CD4-positive, alpha-beta T cell treated with Interleukin-21 for 1 hour (primary cell): ENCODE measurements at places on chromosomes 4 and X.

GRCh38 chr4:138028923-138029322 lies 213.2 kb downstream of the SLC7A11 start:
- no peak for DNase-seq

- no peak for DNase-seq
These were observed 228.4 kb downstream of the SPANXN1 start for GRCh38 chrX:145475725-145476124.

DNA sequence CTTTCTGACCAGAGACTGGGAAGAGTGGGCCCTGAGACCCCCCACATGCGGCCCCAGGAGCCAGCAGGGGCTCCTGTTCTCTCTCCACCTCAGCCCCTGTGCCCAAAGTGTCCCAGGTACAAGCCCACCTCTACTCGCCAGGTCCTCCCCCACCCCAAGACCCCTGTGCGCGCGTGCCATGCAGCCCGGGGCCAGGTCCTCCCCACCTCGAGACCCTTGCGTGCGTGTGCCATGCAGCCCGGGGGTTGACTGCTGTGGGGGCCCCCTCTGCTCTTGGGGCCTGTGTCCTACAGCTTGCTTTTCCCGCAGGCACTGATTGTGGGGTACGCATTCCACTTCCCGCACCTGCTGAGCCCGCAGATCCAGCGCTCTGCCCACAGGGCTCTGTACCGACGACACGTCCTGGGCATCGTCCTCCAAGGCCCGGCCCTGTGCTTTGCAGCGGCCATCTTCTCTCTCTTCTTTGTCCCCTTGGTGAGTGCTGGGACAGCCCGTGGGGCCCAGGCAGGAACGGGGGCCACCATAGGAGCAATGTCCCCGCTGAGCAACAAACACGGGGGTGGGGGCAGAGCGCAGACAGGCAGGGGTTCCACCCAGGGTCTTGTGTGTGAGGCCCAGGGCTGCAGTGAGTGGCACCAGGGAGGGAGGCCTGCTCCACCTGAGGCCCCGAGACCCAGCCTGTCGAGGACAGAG lies 20.3 kb downstream of the DGKQ start:
- no peak for DNase-seq

DNA sequence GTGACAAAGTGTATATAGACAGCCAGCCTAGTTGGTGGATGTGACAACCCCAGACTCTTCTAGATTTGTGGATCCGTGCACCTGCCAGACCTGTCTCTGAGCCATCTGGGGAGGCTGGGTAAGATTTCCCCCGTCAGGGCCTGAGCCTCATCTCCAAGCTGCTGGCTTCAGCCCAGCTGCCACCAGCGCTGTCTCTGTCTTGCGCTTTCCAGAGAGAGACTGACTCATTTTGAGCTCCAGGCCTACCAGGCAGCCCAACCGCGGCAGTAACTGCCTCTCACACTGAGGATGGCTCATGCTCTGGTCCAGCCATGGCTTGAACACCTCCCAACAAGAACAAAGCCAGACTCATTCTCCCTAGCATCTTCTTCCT lies 26.4 kb downstream of the NOP14 start:
- peak; percentile 35 for DNase-seq

DNA sequence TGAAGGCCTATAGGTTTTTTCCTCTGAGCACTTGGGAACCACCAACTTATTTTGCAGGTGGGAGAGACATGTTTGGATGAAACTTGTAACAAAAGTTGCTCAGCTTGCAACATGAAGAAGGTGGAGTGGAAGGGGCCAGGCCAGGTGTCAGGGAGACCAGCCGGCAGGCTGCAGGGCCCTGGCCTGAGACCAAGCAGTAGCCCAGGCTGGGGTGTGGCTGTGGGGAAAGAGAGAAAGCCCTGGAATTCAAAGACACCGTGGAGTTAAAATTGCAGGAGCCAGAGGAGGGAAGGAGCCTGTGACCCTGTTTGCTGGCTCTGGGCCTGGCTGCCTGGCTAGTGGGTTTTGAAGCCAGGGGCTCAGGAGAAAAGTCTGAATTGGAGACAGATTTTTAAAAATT lies 43.4 kb downstream of the EFNB1 start:
- DNase-seq: no peak

DNA sequence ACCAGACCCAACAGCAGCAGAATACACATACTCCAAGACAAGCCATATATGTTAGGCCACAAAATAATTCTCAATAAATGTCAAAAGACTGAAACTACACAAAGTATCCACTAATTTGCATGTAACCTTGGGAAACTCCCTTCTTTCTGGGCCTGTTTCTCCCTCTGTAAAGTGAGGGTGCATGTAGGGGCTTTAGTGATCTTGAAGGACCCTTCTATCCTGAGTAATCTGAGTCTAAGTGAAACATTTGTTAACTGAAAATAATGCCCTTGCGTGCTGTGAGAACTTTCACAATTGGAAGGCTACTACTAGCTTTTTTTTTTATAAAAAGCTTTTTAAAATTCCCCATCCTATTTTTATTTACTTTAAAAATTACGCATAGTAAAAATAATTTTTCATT lies 125.2 kb downstream of the NEXMIF start:
- DNase-seq: no peak

GRCh38 chr4:124343661-124344171 lies 368.8 kb downstream of the ANKRD50 start:
- DNase-seq: no peak

DNA sequence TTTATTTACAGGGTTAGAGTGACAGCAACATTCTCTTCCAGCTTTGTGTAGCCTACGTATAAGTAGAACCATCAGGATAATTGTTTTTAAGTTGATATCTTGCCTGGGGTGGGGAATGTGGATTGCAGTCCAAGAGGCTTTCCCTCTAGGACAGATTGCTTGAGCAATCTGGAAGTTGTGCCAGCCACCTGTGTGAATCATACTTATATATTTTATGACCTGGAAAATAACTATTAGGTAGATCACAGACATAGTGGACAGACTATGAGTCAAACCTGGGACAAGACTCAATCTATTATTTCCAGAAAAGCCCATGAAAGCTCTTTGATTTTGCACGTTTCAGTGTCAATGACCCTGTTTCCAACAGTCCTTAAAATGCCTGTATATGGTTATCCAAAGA lies 98.9 kb downstream of the TLL1 start:
- no peak for DNase-seq

- no peak for DNase-seq
These were observed 10.8 kb upstream of the HADH start for GRCh38 chr4:107978716-107979451.

DNA sequence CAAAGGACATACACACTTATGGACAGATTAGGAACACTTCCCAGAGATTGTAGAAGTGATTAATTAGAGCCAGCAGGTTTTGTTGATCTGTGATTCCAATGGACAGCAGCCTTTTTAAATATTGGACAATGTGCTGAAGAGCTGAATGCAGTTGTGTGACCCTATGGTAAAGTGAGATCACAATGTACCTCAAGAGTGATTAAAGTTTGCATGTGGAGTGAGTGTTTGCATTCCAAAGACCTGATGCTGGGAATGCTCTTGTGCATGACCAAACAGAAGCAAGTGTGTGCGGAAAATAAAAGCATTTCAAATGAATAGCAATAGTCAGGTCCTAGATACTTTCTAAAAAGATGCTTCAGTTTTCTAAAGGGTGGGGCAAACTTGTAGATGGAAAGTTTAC lies 154.1 kb downstream of the BANK1 start:
- no peak for DNase-seq

GRCh38 chrX:137747244-137748043 lies 181.5 kb downstream of the ZIC3 start:
- DNase-seq: no peak

GRCh38 chr4:1488357-1488756 lies 82.1 kb upstream of the NKX1-1 start:
- DNase-seq: no peak

- no peak for DNase-seq
These were observed 28.5 kb upstream of the FGF5 start for GRCh38 chr4:80237992-80238391.

- no peak for DNase-seq
These were observed 54.4 kb downstream of the KIT start for GRCh38 chr4:54712206-54712605.

DNA sequence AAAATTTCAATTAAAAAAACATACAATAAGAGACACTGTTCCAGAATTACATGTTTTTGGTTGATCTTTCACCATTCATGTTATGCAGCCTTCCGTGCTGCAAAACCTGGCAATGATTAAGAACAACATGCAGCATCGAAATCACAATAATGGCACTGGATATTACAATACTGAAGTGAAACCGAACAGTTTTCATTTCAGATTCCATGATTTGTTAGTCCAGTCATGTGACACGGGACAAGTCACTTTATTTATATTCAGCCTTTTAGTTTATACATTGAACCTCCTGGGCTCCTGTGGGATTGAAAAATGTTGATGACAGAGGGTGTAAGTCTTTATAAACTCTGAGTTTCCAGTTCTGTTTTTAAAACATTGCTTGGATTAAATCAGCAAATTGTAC lies 142.5 kb upstream of the TTC29 start:
- DNase-seq: no peak

- DNase-seq: no peak
These were observed 2.1 kb upstream of the ZMYM3 start for GRCh38 chrX:71256051-71256450.

- DNase-seq: no peak
These were observed 73.6 kb downstream of the DCK start for GRCh38 chr4:71066737-71067716.

- DNase-seq: no peak
These were observed 37.8 kb downstream of the PHKA2 start for GRCh38 chrX:18946157-18946556.

GRCh38 chr4:88821522-88821921 lies 123.9 kb upstream of the NAP1L5 start:
- DNase-seq: no peak

- no peak for DNase-seq
These were observed 2.9 kb downstream of the ARHGAP4 start for GRCh38 chrX:153922932-153923857.

DNA sequence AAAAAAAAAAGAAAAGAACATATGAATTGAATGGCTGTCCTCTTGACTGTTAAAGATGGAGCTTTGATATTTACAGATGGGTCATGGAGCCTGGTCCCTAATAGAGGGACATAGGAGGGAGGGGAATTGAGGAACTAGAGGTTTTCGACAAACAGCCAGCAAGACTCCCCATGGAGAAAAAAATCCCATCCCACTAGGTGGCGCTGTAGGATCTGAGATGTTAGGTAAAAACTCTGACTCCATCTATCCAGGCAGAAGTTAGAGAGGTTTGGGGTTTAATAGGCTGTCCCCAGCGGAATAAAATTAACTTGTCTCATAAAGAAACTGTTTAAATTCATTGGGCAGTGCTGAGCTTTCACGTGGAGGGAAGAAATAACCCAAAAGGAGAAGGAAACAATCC lies 45.9 kb downstream of the HMGB2 start:
- peak; percentile 63 for DNase-seq

DNA sequence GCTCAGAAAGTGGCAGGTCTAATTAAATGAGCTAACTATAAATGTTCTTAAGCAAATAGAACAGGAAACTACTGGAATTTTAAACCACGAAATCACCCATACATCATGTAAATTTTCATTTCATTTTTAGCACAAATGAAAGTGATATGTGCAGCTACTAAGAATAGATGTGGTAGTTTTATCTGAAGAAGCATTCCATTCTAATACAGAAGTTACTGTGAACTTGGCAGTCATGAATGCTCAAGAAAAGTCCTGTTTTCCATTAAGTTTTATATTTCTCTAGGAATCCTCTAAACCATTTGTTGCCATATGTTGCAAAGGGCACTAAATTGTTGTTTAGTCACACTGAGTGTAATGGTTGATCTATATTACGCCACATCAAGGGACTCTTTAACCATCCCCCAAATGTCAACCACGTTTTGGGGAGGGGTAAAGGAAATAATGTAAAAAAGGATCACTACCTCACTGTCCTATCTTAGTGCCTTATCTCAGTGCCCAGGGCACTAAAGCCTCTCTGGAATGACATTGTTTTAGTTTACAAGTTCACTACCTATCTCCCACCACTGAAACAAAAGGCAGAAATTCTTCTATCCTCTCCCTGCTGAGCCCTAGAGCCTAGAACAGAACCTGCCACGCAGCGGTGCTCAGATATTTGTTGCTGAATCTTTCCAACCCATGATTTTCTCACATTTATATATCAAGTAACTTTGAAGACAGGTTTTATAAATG lies 118.0 kb downstream of the SHISA3 start:
- no peak for DNase-seq

DNA sequence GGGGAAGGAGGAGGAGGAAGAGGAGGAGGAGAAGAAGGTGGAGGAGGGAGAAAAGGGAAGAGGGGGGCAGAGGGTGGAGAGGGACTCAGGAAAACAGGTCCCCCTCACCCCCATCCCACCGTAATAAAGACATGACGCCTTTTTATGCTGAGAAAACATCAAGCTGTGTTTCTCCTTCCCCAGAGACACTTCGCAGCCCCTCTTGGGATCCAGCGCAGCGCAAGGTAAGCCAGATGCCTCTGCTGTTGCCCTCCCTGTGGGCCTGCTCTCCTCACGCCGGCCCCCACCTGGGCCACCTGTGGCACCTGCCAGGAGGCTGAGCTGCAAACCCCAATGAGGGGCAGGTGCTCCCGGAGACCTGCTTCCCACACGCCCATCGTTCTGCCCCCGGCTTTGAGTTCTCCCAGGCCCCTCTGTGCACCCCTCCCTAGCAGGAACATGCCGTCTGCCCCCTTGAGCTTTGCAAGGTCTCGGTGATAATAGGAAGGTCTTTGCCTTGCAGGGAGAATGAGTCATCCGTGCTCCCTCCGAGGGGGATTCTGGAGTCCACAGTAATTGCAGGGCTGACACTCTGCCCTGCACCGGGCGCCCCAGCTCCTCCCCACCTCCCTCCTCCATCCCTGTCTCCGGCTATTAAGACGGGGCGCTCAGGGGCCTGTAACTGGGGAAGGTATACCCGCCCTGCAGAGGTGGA lies 45.3 kb upstream of the SHOX start:
- no peak for DNase-seq

- no peak for DNase-seq
These were observed 189.9 kb upstream of the PGRMC2 start for GRCh38 chr4:128477540-128477939.

DNA sequence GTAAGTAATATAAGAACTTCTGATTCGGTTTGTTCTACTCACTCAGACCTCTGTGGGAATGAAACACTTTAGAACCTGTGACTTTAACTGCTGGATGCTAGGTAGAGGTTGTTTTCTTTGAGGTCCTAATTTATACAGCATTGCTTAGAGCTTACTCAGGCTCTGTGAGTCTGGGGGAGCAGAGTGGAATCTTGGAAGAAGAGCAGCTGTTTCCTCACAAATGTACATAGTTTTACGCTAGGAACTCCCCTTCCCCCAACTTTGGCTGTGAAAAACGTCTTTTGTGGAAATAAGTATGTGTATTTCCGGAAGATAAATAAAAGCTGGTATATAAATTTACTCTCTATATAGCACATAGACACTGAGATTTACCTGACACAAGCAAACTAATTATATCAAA lies 141.4 kb downstream of the NAA11 start:
- DNase-seq: no peak
